CD4-positive, alpha-beta T cell treated with Interleukin-6 for 4 hours (primary cell): ENCODE measurements at places on chromosomes 5 and 9.

- DNase-seq, result no peak
Measured at GRCh38 chr5:3345195-3345594, 250.4 kb upstream of the IRX1 start.

- no peak for DNase-seq
Measured at GRCh38 chr5:31280210-31280609, 86.7 kb downstream of the CDH6 start.

- DNase-seq, result no peak
Measured at GRCh38 chr9:121625590-121625989, 25.8 kb upstream of the DAB2IP start.

DNA sequence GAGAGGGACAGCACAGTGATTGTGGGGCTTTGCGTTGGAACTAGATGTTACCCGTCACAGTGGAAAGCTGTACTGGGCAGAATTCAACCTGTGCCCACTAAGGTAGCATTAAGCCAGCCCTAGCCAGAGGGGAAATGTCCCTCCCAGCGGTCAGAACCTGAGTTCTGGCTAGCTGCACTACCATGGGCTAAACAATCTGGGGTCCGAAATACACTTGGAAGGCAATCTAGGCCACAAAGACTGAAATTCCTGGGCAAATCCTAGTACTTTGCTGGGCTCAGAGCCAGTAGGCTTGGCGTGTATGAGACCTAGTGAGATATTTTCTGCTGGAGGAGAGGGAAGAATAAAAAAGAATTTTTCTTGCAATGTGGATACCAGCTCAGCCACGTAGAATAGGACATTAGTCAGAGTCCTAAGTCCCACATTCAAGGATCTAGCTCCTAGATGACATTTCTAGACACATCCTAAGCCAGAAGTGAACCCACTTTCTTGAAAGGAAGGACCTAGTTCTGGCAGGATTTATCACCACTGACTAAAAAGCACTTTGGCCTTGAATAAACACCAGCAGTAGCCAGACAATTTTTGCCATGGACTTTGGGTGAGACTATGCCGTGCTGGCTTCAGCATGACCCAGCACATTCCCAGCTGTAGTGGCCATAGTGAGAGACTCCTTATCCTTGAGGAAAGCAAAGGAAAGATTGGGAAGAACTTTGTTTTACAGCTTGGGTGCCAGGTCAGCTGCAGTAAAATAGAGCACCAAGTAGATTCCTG is 618.0 kb downstream of the BRINP1 start:
- no peak for DNase-seq

DNA sequence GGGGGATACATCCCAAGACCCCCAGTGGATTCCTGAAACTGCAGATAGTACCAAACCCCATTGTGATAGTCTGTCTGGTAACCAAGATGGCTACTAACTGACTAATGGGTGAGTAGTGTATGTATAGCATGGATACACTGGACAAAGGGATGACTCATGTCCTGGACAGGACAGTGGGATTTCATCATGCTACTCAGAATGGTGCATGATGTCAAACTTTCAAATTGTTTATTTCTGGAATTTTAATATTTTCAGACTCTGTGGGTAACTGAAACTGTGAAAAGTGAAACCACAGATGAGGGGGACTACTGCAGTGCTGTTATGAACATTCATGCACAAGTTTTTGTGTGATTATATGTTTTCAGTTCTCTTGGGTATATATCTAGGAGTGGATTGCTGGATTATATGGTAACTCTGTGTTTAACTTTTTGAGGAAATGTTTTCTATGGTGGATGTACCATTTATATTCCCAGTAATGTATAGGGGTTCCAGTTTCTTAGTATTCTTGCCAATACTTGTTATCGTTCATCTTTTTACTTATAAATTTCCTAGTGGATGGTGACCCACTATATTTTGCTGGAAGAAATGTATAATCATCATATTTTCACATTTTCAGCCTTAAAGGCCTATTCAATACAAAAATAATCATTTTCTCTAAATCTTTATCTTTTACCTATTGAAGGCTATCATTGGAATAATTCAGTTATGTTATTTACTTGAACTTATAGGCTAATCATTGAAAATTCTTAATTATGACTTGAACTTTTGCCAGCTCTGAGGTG is 140.9 kb downstream of the NR3C1 start:
- DNase-seq, result no peak

- DNase-seq, result no peak
Measured at GRCh38 chr9:124102363-124102762, 90.8 kb downstream of the LHX2 start.

- peak; percentile 29 for DNase-seq
Measured at GRCh38 chr9:110015759-110016158, 192.2 kb downstream of the C9orf152 start.
